ENCODE measurements at places on chromosomes 3 and 15. TPM values are rescaled to one million over a fixed set of nuclear protein-coding genes. Genes with fewer than 3 reads are reported as not detected.
A peak's percentile ranks its signal among the peaks of the same experiment; 100 is the strongest.

- DNase-seq, result peak; percentile 68
Observed at GRCh38 chr3:30693470-30694120, 87.2 kb downstream of the TGFBR2 start.

GRCh38 chr3:126351086-126351770 is 6.0 kb downstream of the KLF15 start:
- DNase-seq, result no peak

DNA sequence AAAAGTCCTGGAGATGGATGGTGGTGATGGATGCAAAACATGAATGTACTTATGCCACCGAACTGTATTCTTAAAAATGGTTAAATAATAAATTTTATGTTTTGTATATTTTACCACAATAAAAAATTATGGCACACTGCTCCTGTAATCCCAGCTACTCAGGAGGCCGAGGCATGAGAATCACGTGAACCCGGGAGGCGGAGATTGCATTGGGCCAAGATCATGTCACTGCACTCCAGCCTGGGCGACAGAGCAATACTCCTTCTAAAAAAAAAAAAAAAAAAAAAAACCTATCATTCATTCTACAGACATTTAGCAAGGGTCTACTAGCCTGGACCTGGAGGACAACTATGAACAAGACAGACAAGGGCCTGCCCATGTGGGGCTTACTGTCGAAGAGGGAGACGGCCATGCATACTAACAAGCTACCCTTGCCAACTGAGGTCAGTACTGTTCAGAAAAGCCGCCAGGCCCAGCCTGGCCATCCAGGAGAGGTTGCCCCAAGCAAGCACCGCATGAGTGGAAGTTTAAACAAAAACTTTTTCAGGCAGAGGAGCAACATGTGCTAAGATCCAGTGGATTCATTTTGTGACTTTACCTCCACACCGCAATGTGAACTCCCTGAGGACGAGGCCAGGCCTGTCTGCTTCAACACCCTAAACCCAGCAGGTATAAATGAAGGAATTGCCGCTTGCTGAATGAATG is 2.8 kb upstream of the NEK4 start:
- peak; percentile 27 for DNase-seq

- DNase-seq, result no peak
Observed at GRCh38 chr3:81393251-81393650, 368.2 kb downstream of the GBE1 start.

Gene TRIM71
- total RNA-seq, result 0.02 TPM

DNA sequence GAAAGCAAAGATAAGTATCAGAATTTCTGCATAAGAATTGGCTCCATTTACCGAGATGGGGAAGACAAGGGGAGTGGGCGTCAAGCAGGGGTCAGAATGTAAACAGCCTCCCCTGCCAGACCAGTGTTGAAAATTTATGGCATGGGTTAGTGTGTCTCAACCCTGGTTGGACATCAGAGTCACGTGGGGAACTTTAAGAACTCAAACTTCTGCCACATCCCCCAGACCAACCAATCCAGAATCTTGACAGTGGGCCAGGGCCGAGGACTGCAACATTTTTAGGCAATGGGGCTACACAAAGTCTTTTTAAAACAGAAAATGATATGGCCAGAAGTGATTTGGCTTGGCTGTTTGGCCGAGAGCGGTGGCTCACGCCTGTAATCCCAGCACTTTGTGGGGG is 14.3 kb upstream of the MASP1 start:
- no peak for DNase-seq

Gene BOC
- not detected for total RNA-seq

- no peak for DNase-seq
Observed at GRCh38 chr15:100918690-100919480, at the start of gene LRRK1. Gene LRRK1 (plus strand): TSS chr15:100919357. CDS start chr15:100924633, 5,276 bp downstream.

DNA sequence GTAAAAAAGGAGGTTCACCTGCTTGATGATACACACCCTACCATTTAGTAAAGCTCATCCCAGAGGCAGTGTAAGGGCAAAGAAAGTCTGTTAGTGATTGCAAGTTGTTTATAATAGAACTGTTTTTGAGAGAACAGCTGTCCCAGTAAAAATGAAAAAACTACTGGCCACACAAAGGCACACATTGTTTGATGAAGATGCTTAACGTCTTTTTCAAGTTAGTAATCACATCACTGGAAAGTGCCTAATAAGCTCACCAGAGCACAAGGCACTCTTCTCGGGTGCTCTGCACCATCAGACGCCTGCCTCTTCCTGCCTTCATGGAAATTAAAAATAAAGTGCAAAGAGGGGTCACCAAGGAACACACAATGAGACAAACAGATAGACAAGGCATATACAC is 186.9 kb downstream of the PDZRN3 start:
- DNase-seq, result no peak

Gene ERC2
- not detected for total RNA-seq

All from CD8-positive, alpha-beta memory T cell (primary cell).